ENCODE measurements at places on chromosomes 12 and 14. TPM values are rescaled to one million over a fixed set of nuclear protein-coding genes. Genes with fewer than 3 reads are reported as not detected.

KCNMB4 gene
- total RNA-seq, result 18.7 TPM

PIK3C2G gene
- total RNA-seq, result not detected

FGF6 gene
- not detected for total RNA-seq

CEBPE gene
- total RNA-seq, result not detected

CLMN gene
- 17.6 TPM for total RNA-seq

PDE3A gene
- total RNA-seq, result 1.3 TPM

SLC39A2 gene
- total RNA-seq, result not detected

DNAAF2 gene
- 19.1 TPM for total RNA-seq

NDUFB1 gene
- 85.2 TPM for total RNA-seq

KRT6A gene
- not detected for total RNA-seq

KRT79 gene
- not detected for total RNA-seq

STON2 gene
- 278 TPM for total RNA-seq

FAM181A gene
- total RNA-seq, result not detected

USP44 gene
- total RNA-seq, result 2.7 TPM

POTEM gene
- not detected for total RNA-seq

POTEG gene
- total RNA-seq, result not detected

TMBIM6 gene
- 278 TPM for total RNA-seq

GPX2 gene
- 1.3 TPM for total RNA-seq

RAPGEF3 gene
- 0.81 TPM for total RNA-seq

DENR gene
- 42.7 TPM for total RNA-seq

TCP11L2 gene
- 17.1 TPM for total RNA-seq

PTMS gene
- 966 TPM for total RNA-seq

RPGRIP1 gene
- not detected for total RNA-seq

SLC11A2 gene
- total RNA-seq, result 41.1 TPM

TRPV4 gene
- 0.17 TPM for total RNA-seq

CHMP4A gene
- 32.4 TPM for total RNA-seq

KRT76 gene
- not detected for total RNA-seq

TMTC1 gene
- total RNA-seq, result 1.4 TPM

RERGL gene
- total RNA-seq, result 0.44 TPM

ANKRD33 gene
- not detected for total RNA-seq

GNB3 gene
- 45.7 TPM for total RNA-seq

RERG gene
- total RNA-seq, result not detected

TAS2R30 gene
- 5.1 TPM for total RNA-seq
